Left lobe of liver (tissue), 2 donors: ENCODE measurements at places on chromosomes 11 and 22. TPM values are rescaled to one million over a fixed set of nuclear protein-coding genes. Genes with fewer than 3 reads are reported as not detected.

DNA sequence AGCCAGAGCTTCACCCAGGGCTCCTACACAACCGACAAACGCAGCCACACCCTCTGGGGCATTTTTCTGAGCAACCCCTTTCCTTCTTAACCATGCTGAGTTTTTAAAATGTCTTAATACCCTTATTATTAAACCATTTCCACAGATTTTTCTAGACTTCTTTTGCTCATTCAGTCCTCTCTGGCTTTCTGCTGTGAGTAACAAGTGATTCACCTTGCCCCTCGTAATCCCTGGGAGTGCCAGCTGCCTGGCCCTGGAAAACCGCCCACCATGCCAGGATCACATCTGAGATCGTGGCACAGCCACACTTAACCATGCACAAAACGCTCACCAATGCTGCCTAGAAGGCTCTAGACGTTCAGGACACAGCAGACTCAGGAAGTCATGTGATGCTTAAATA lies 25.4 kb downstream of the YPEL1 start:
- no peak for DNase-seq

DNA sequence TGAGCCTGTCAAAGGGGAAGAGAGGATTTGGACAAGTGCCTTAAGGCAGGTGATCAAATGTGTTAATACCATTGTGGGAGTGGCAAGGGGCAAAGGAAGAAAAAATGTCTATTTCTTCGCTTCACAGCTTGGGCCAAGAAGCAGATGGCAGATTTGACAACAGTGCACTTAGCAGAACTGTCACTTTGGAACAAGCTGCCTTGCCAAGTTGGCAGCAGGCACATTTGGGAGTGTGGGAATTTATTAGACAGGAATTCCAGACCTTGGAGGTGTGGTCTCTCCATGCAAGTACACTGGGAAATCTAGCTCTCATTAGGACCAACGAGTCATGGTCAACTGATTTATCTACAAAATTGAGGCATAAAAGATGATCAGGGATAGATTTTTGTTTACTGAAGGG lies 265.1 kb downstream of the NELL1 start:
- DNase-seq: no peak

DNA sequence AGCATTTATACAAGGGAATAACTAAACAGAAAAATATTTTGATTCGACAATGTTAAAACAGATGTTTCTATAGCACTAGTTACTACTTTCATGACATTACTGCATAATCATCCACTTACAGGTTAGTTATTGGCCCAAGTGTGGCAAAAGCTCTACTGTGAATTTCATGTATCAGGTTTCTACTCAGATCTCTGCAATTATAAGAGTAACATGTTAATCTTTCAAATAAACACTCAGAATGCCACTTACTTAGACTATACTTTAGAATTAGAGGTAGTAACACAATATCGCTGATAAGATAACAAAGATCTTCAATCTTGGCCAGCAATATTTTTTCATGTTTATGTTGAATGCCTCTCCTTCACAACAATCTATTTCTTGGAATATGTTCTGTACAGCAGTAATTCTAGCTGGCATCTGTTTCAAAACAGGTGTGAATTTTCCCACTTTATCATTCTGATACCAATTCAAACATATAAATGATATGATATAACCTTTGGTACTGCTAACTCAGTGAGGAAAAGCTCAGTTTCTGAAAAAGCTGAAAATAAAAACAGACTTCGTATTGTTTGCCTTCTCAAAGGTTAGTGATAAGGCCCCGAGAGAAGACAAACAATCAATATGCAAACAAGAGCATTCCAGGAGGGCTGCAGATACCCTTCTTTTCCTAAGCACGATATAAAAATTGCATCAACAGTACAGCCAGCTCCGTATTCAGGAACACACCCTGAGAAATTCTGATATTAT lies 11.0 kb upstream of the CCDC34 start:
- no peak for DNase-seq

DNA sequence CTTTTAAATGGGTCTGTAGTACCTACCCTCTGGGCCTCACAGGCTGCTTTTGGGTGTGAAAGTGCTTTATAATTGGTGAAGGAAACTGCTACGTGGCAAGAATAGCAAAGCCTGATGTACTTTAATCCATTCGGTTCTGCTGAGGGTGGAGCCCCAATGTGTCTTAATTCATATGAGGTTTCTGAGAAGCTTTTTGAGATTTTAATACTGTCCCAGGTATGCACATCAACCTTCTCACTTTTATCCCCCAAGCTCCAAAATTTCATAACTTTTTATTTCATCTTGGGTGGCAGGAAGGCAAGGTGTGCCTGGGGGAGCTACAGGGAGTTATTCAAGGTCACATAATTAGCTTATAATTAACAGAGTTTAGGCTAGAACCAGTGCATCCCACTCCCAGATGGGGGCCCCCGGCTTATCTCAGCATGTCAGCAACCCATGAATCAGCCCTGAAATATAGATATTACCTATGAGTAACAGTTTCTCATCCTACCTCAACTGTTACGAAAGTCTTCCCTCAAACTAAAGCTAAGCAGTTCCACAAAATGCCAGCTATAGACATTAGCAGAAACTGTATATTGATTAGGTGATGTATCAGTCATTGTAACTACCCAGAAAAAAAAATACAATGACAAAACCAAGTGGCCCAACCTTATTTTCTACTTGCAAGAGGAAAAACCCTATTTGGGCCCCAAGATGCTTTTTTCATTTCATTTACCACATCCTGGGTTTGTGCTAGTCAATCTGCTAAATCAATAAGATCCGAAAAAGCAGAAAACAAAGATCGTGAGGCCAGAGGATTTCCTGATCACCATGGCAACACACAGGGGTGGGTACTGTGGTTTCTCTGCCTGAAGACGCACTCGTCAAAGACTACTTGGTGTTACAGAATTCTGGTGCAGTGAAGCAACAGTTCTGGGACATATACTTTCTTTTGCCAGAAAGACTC lies 26.7 kb downstream of the CD44 start:
- DNase-seq: no peak

- DNase-seq: no peak
Observed at GRCh38 chr11:19209617-19210370, 8.0 kb upstream of the CSRP3 start.

GRCh38 chr11:2140411-2141400 lies 1.5 kb upstream of the IGF2 start:
- DNase-seq: no peak

DNA sequence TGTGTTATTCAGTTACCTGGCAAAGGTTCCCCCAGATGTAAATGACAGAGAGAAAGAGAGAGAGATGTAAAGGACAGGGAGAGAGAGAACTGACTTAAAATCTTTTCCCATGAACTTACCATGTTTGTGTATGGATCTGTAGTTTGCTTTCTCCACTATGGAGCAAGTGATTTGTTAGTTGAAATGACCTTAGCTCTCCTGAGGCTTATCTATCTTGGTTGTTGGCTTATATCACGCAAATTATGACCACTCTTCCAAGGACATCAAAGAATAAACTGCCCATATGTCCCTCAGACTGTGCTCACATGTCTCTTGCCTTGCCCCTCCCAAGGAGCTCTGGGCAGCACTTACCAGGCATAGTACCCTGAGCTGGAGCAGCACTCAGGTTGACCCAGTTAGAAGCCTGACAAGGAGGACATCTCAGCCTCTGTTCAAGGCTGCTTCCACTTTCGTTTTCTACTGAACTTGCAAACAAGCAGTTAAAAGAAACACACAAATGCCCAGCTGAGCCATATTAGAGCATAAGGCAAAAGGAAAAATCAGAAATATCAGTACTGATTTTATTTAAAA lies 95.3 kb upstream of the RCN1 start:
- no peak for DNase-seq

The LRRC74B gene
- total RNA-seq: not detected

The CRYBA4 gene
- not detected for total RNA-seq

The OVCH2 gene
- total RNA-seq: not detected

The SLC1A2 gene
- 9.1 TPM for total RNA-seq

The SYT8 gene
- total RNA-seq: 0.30 TPM
